ENCODE measurements at places on chromosomes 11 and 22.

- DNase-seq = no peak
These were observed 3.8 kb upstream of the MMP27 start for GRCh38 chr11:102709201-102709945.

GRCh38 chr11:119426142-119426541 lies 3.2 kb upstream of the THY1 start:
- no peak for DNase-seq

DNA sequence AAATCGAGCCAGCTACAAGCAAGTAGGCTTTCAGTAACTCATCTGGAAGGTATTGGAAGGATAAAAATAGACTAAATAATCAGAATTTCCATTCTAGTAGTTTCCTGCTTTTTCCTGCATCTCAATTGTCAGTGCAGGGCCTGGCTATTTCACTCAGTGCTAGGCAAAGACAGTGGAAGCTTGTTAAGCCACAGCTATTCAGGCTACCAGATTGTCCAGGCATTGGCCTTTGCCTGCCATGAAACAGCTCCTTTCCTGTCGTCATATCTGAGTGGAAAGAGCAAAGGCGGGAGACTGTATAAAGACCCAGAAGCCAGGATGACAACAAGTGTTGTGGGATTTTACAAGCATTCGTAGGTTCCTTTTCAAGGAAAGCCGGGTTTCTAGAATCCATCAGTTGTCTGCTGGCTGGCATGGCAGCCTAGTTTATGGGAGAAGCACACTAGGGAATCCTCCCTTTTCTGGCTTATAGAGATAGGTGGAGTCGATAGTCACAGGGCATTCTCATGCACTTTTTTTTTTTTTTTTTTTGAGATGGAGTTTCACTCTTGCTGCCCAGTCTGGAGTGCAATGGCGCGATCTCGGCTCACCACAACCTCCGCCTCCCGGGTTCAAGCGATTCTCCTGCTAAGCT lies 2.0 kb upstream of the TNRC6B start:
- no peak for DNase-seq

- no peak for DNase-seq
These were observed 54.8 kb upstream of the PITPNB start for GRCh38 chr22:27973846-27974245.

GRCh38 chr22:27895600-27895999 lies 23.5 kb downstream of the PITPNB start:
- DNase-seq = peak; percentile 48

- no peak for DNase-seq
These were observed 12.5 kb upstream of the MUC6 start for GRCh38 chr11:1049071-1049405.

DNA sequence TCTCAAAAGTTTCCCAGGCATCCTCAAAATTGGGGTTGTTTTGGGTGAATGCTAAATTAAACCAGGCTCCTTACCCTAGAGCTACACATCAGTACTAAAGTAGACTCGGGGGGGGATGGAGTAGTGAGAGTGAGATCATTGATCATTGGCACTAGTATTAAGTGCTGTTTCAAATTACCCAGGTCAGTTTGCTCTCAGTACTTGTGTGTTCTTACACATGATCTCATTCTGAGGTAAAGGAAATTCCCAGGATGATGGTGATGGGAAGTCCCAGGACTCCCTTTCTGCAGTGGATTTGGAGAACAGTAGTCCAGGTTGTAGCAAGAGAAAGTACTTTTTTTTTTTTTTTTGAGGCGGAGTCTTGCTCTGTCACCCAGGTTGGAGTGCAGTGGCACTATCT lies 12.5 kb downstream of the RBM4 start:
- no peak for DNase-seq

DNA sequence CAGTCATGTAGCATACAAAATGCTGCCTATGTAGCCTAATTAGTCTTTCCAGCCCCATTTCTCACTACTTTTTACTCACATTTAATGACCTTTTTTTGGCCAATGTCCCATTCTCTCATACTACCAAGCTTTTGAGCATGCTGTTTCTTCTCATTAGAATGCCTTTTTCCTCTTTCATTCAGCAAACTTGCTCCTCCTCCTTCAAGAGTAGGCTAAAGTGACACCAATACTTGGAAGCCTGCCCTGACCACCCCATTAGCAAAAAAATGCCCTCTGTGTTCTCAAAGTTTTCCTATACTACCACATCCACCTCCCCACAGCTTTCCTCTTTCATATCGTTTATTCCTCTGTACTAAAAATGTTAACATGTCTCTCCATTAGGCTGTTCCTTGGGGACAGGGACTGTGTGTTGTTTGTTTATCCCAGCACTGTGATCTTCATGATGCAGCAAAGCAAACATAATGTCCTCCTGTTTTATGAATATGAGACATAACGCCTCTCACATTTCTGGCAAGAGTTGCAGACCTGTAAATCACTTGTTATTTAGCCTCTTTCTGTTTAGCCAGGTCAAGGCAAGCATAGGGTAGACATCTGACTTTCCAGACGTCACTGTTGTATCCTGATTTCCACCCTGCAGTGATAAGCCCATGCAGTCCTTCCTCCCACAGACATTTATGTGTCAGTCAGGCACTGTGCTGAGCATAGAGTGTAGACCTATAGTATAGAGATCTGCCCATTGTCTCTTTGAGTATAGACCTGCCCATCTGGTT lies 62.0 kb upstream of the UCP3 start:
- no peak for DNase-seq

DNA sequence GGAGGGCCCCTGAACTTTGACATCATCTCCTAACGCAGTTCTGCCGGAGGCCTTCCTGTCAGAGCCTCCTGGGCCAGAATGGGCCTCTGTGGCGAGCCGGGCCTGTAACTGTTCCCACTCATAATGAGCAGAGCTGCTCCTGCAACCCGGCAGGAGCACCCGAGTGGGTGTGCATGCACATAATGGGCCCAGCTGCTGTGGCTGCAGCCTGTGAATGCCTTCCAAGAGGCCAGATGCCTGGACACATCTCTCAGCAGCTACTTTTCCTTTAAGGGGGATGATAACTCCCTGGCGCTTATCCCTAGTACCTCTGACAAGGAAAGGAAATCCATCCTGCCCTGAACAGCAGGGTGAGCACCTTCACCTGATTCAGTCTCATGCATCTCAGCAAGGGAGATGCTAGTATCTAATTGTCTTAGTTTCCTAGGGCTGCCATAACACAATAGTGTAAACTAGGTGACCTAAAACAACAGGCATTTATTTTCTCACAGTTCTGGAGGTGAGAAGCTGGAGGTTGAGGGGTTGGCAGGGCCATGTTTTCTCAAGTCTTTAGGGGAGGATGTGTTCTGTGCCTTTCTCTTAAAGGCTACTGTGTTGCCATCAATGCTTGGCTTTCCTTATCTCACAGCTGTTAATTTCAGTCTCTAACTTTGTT lies 120.5 kb downstream of the TEAD1 start:
- DNase-seq = no peak

DNA sequence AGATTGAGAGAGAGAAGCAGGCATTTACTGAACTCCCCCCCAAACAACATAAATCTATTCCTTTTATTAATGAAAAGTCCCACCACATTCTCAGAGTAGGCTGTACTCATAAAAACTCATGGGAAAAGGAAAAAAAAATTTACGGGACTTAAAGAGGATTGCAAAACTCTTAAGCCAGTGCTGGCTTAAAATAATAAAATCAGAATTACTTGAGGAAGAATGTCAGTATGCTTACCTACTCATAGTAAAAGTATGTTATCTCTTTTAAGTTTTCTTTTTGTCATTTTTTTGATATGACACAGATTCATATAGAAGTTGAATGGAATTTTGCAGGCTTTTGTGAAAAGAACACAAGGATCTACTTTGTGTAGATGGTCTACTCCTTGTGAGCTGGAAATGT lies 126.3 kb downstream of the LUZP2 start:
- no peak for DNase-seq

GRCh38 chr11:95799546-95799945 lies 9.2 kb downstream of the CEP57 start:
- DNase-seq = no peak

DNA sequence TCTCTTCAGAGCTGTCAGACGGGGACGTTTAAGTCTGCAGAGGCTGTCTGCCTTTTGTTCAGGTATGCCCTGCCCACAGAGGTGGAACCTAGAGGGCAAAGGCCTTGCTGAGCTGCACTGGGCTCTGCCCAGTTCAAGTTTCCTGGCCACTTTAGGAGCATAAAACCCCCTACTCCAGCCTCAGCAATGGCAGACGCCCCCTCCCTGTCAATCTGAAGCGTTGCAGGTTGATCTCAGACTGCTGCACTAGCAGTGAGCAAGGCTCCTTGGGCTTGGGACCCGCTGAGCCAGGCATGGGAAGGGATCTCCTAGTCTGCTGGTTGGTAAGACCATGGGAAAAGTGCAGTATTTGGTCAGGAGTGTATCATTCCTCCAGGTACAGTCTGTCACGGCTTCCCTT lies 66.6 kb upstream of the TP53I11 start:
- no peak for DNase-seq

GRCh38 chr11:19819148-19819547 lies 106.5 kb downstream of the NAV2 start:
- DNase-seq = no peak

DNA sequence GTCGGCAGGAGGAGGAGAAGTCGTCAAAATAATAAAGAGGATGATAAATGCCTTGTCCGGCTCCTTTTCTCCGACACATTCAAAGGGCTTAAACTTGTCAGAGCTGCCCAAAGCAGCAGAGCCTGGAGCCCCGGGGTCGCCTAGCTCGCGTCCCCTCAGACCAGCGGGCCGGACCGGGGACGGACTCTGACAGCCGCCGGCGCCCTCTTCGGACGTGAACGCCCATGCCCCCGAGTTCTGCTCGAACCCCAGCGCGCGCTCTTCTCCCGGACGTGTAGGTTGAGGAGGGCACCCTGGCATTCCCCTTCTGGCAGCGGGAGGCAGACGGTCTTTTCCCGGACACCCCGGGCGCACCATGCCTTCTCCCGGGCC lies 999 bp downstream of the FGF3 start:
- DNase-seq = no peak

DNA sequence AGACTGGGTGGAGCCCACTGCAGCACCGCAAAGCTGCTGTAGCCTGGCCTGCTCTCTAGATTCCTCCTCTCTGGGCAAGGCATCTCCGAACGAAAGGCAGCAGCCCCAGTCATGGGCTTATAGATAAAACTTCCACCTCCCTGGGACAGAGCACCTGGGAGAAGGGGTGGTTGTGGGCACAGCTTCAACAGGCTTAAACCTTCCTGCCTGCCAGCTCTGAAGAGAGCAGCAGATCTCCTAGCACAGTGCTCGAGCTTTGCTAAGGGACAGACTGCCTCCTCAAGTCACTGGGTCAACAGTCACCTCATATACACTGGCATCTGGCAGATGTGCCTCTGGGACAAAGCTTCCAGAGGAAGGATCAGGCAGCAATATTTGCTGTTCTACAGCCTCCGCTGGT lies 117.3 kb downstream of the EHF start:
- DNase-seq = no peak

DNA sequence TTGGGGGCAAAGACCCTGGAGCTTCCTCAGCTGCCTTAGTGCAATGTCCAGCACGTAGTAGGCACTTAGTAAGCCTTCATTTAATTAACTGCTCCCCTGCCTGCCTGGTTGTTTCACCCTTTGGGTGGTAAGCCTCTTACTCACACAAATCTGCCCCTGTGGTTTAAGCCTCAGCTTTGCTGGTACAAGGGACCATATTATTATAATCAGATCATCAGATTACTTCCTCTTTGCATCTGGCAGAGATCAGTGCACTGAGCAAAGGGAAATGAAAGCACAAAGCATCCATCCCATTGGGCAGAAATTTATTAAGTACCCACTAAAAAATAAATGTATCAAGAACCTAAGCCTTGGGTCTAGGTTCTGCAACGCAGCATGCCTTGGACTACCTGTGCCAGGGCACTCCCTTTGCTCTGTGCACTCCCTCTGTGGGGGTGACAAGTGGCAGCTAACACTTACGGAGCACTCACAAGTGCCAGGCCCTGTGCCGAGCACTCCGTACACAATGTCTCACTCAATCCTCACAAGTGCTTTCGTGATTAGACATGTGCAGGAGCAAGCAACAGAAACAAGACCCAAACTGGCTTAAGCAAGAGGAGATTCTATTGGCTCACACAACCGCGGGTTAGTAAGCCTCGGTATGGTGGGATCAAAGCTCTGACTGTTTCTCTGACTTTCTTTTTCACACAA lies 34.9 kb upstream of the DAGLA start:
- no peak for DNase-seq

GRCh38 chr22:30045901-30046715 lies 34.2 kb upstream of the HORMAD2 start:
- no peak for DNase-seq

DNA sequence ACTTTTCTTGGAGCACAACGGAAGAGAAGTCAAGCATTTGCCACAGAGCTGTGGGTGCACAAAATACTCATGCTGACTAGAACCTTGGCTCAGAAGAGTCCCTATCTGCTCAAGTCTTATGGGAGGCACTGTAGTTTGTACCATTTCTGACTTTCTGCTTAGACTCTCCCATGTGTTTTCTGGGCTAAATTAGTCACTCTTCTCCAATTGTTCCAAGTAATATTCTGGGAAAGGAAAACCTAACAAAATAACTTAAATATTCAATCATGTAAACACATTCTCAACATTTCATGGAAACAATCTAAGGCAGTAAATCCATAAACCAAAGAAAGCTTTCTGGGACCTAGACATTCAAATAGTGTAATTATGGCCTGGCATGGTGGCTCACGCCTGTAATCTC lies 220.7 kb downstream of the SWAP70 start:
- no peak for DNase-seq

DNA sequence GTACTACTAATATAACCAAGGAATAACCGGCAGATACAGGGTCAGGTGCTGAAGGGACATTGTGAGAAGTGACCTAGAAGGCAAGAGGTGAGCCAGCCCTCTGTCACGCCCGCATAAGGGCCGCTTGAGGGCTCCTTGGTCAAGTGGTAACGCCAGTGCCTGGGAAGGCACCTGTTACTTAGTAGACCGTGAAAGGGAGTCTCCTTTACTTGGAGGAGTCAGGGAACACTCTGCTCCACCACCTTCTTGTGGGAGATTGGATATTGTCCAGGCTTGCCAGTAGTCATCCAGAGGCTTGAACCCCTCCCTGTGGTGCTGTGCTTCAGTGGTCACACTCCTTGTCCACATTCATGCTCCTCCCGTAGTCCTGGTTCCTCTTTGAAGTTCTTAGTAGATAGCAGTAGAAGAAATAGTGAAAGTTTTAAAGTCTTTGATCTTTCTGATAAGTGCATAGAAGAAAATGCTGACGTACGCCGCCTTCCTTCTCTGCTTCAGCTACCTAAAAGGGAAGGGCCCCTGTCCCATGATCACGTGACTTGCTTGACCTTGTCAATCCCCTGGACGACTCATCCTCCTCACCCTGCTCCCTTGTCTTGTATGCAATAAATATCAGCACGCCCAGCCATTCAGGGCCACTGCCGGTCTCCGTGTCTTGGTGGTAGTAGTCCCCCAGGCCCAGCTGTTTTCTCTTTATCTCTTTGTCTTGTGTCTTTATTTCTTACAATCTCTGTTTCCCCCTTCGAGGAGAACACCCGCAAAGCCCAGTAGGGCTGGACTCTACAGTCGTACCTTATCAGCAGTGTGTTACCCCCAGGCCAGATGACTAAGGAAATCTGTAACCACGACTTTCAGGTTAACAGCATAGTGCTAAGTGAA lies 6.1 kb downstream of the NUP50 start:
- no peak for DNase-seq

GRCh38 chr11:8209208-8209807 lies 40.5 kb upstream of the RIC3 start:
- DNase-seq = peak; percentile 35

GRCh38 chr11:61874377-61874809 lies 17.0 kb downstream of the FADS3 start:
- DNase-seq = no peak

GRCh38 chr11:58621586-58622262 lies 741 bp upstream of the CNTF start:
- no peak for DNase-seq

Measured in GM06990 (cell line).